ENCODE measurements at places on chromosomes 11 and 22.

- DNase-seq, result no peak
These were observed 7.7 kb downstream of the FZD4 start for GRCh38 chr11:86947541-86947940.

- no peak for DNase-seq
These were observed 142.4 kb downstream of the MPPED1 start for GRCh38 chr22:43554259-43554636.

DNA sequence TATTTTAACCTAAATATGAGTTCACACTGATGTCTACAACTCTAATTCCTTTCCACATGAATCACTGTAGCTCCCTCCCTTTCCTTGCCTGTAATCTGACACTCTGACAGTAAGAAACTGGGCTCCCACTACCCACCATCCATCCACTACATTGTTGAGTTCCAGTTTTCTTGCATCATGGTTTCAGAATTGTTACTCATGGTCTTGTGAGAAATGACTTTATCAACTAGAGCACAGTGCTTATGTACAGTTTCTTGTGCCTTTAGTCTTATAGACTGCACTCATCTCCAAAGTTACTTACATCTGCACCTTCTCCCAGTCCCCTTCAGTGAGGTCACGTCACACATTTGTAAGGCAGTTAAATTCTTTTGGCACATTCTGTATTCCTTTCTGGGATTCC is 78.6 kb downstream of the RTL6 start:
- DNase-seq, result no peak

DNA sequence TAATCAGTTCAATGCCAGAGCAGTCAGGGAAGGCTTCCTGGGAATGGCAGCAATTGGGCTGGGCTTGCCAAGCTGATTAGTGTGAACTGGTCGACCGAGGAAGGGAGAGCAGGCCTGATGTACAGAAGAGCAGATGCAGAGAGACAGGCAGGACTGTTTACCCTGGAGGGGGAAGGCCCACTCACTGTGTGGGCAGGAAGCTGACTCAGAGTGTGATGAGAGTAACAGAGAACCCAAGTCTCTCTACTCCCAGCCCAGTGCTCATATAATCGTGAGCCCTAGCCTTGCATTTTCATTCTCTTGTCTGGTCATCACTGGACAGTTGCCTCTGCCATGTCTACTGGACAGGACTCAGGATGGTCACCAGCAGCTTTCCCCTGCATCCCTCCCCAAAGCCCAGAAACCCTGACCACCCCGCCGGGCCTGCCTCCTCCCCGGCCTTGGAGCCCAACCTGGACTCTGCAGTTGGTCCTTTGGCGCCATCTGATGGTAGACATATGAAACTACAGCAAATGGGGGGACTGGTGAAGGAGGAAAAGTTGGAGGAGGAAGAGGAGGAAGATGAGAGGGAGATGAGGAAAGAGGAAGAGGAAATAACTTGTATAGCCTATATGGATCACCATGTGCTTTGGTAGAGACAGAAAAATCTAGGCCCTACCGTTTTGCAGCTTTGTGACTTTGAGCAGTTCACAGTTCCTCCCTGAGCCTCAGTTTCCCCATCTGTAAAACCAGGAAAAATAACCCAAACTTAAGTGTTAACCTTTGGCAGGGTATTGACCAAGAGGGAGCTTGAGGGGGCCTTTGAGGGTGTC is 43.4 kb upstream of the PRDM11 start:
- no peak for DNase-seq

DNA sequence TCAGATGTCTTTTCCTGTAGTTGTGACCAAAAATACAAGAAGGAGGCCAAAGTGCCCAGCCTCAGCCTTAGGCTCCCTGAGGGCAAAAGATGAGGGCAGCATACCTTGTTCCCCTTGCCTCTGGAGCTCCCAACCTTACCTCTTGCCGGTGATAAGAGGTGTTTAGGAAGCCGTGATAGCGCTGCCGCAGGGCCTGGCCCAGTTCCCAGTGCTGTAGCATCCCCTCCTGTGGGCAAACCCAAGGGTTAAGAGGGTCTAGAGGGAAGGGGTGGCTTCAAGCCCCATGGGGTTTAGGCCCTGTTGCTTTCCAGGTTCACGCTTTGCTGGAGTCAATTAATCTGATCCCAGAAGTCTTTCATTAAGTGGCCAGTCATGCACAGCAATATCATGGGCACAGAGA is 1.1 kb downstream of the ACP2 start:
- DNase-seq, result no peak

- no peak for DNase-seq
These were observed 91.0 kb downstream of the SERGEF start for GRCh38 chr11:17921659-17922415.

- peak; percentile 38 for DNase-seq
These were observed 626 bp upstream of the TBX10 start for GRCh38 chr11:67640021-67640757.

DNA sequence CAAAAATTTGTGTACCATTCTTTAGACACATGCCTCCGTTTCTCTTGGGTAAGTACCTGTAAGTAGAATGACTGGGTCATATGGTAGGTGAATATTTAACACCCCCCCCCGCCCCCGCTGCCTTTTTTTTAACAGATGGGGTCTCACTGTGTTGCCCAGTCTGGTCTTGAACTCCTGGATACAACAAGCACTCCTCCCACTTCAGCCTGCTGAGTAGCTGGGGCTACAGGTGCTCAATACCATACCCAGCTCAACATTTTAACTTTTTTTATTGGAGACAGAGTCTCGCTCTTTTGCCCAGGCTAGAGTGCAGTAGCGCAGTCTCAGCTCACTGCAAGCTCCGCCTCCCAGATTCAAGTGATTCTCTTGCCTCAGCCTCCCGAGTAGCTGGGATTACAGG is 32.5 kb downstream of the CECR2 start:
- DNase-seq, result no peak

GRCh38 chr11:34299284-34299972 is 58.4 kb downstream of the ABTB2 start:
- no peak for DNase-seq

DNA sequence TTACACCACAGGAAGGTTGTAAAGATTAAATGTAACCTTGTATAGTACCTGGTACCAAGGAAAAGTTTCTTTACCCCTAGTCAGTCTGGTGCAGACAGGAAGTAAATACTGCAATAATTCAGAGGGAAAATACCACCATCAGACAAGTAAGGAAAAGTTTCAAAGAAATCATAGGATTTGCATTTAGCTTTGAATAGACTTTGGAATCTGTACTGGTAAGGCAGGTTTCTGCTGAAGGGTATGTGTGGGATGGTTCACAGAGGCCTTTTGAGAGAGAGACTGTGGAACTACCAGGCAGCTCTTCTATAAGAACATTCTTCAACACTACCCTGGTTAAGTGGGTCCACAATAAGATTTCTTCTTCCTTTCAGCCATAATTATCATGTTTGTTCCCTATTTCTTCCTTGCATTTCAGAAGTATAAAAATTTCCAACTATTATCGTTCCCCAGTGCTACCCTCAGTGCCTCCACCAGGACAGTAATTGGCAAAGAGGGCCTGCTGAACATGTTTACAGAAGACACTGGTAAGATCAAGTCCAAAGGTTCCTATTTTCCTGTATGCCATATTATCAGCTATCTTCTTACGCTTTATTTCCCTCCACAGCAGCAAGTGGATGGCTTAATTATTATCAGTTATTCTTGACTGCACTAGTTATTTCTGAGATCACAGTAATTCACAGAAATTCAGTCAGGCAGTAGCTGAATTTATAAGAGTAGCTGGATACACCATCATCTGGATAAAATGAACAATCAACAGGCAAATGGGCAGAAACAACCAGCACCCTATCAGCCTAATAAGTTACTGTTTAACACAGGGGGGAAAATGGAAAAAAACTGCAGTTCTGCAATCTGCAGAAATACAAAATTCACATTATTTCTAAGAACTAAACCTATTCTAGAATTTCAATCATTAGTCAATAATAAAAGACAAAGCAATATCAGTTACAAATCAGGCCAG is 48.5 kb downstream of the PITPNB start:
- no peak for DNase-seq

DNA sequence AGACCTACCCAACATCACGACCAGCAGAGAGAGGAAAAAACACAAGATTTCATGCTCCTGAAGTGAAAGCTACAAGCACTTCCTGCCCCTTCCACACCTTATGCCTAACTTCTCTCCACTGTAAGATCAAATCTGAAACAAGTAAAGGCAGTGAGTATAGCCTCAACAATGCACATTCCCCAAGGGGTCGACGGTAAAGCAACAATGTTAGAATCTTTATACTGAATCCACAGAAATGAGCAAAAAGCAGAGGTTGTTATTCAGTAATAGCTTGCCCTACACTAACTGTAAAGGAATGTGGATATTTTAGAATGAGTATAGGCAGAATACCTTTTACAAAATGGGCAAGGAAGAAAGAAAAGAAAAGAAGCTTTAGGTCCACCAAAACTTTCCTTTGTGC is 15.6 kb downstream of the ARFGAP3 start:
- DNase-seq, result no peak

- no peak for DNase-seq
These were observed 1.4 kb downstream of the TTC12 start for GRCh38 chr11:113315811-113316210.

DNA sequence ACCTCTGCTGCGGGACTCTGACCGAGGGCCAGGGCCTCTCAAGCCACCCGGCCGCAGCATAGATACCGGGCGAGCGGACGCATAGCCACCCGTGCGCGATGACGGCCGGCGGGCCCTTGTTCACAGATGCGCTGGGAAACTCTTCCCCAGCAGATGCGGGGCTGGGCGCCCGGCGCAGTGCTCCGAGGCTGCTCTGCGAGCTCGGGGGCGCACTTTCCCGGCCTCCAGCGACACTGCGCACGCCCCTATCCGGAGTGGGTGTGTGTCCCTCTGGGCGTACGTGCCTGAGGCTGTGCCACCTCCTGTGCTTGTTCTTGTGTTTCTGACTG is 104.7 kb upstream of the E2F8 start:
- no peak for DNase-seq

DNA sequence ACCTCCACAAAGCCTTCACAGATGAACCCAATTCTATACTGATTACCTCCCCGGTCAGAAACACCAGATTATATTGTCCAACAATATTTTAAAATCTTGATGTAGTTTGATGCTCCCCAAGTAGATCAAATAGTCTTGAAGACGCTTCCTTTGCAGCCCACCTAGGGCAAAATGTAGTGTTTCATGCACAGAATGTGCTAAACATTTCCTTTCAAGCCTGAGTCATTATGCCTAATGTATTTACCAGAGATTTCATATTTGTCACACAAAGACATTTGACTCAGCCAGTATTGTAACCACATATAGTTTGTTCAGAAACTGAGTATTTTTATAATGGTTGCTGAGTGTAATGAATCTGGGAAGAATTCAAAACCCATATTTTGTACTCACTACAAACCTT is 1396.8 kb downstream of the LRRC4C start:
- no peak for DNase-seq

- no peak for DNase-seq
These were observed 106.6 kb upstream of the OPCML start for GRCh38 chr11:133638921-133639320.

GRCh38 chr22:22213231-22213630 is 31.4 kb upstream of the VPREB1 start:
- no peak for DNase-seq

- DNase-seq, result no peak
These were observed 21.5 kb downstream of the CASP4 start for GRCh38 chr11:104946907-104947306.

GRCh38 chr11:73342633-73343032 is 33.6 kb upstream of the RELT start:
- no peak for DNase-seq

- no peak for DNase-seq
These were observed 400.5 kb downstream of the TENM4 start for GRCh38 chr11:79040348-79040747.

DNA sequence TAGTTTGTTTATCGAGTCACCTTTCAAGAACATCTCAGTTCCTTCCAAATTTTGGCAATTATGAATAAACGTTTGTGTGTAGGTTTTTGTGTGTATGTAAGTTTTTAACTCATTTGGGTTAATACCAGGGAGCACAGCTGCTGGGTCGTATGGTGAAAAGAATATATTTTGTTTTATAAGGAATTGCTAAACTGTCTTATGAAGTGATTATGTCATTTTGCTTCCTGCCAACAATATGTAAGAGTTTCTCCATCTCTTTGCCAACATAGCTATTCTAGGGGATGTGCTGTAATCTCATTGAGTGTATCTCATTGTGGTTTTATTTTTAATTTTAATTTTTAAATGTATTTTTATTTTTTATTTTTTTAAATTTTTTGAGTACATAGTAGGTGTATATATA is 27.3 kb downstream of the BCL2L13 start:
- no peak for DNase-seq

GRCh38 chr11:59175091-59175501 is 3.2 kb downstream of the DTX4 start:
- no peak for DNase-seq

DNA sequence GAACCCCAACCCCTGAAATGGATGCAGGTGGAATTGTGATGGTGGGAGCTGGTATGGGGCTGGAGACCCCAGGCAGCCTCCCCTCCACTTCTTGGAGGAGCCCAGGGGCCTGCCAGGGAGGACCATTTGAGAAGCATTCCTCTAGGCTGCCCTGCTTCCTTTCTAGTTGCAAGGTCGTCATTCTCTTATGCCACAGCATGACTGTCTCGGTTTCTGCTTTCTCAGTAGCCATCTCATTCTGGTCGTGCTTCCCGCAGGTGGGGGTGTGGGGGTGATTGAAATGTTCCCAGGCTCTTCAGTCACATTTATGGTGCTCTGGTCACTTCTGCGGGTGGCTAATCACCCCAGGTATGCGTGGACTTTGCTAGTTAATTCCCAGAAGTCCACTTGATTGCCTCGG is 223.7 kb upstream of the TBCEL start:
- no peak for DNase-seq

- no peak for DNase-seq
These were observed 287.0 kb downstream of the DYNC2H1 start for GRCh38 chr11:103396237-103396636.

GRCh38 chr11:46342239-46342638 is 5.0 kb upstream of the DGKZ start:
- no peak for DNase-seq

GRCh38 chr22:27892064-27892463 is 27.0 kb downstream of the PITPNB start:
- DNase-seq, result no peak

- DNase-seq, result no peak
These were observed 19.7 kb downstream of the ZNRF3 start for GRCh38 chr22:28903080-28903479.

- no peak for DNase-seq
These were observed 44.5 kb downstream of the CELF1 start for GRCh38 chr11:47508240-47508957.

DNA sequence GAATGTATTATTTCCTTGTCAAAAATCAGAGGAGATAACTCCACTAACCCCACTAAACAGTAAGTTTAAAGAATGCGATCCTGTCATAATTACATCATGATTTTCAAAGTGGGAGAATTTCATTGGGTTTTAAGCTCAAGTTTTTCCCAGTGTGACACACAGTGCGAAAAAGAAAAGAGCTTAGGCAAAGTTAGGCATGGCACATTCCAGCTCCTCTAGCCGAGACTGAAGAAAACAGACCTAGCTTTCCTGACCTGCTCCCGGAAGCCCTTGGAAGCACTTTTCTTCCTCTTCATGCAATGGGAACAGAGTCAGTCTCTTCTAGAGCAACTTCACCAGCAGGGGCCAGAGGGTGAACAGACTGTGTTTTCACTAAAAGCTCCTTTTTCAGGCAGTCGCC is 76.6 kb upstream of the AKIP1 start:
- DNase-seq, result no peak

GRCh38 chr22:38849811-38850210 is 6.0 kb upstream of the NPTXR start:
- no peak for DNase-seq

Measured in stimulated activated CD8-positive, alpha-beta memory T cell treated with anti-CD3 and anti-CD28 coated beads, Interleukin-7, amount 100 ng/mL, for 1 hour (primary cell).